Dorsolateral prefrontal cortex (tissue), 122 donors: ENCODE measurements at places on chromosomes 2 and 18.
A peak's percentile ranks its signal among the peaks of the same experiment; 100 is the strongest.

DNA sequence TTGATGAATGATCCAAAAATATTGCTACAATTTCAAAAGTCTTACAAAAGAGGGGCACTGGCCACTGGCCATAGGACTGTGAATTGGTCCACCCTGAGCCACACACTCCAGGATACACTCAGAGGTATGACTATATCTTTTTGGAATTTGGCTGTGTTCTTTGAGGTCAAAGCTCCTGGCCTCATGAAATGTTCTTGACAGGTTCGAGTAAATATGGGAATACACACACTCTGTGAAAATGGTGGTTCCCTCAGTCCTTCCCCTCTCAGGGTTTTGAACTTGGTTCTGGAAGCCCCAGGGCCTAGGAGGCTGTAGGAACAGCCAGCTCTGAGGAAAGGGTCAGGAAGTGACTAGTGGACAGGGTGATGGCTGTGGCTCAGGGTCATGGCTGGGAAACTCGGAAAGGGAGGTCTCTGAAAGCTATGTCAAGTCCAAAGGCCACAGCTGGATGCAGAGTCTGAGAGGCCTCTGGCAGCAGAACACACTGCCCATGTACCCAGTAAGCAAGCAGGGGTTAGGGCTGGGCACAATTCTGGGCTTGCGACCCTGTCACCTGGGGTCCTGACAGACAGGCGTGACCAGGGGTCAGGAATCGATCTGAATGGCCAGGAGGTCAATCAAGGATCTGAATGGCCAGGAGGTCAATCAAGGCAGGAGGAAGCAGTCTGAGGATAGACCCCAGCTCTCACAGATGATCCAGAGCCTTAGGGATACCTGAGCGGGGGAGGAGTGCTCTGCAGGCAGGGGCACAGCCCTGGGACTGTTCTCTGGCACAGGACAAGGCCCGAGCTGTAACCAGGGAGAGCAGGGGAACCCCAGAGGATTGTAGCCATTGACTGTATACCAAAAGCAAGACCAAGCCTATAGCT, 223.4 kb upstream of the SMAD2 start:
- DNase-seq: no peak

GRCh38 chr2:239264838-239265651, 135.8 kb downstream of the HDAC4 start:
- peak; percentile 34 for DNase-seq

DNA sequence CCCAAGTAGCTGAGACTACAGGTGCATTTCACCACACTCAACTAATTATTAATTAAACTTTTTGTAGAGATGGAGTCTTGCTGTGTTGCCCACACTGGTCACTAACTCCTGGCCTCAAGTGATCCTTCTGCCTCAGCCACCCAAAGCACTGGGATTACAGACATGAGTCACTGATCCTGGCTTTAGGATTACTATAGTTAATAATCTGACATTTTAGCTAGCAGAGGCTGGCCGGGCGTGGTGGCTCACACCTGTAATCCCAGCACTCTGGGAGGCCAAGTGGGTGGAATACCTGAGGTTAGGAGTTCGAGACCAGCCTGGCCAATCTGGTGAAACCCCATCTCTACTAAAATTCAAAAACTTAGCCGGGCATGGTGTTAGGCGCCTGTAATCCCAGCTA, 39.5 kb downstream of the USP34 start:
- DNase-seq: no peak

DNA sequence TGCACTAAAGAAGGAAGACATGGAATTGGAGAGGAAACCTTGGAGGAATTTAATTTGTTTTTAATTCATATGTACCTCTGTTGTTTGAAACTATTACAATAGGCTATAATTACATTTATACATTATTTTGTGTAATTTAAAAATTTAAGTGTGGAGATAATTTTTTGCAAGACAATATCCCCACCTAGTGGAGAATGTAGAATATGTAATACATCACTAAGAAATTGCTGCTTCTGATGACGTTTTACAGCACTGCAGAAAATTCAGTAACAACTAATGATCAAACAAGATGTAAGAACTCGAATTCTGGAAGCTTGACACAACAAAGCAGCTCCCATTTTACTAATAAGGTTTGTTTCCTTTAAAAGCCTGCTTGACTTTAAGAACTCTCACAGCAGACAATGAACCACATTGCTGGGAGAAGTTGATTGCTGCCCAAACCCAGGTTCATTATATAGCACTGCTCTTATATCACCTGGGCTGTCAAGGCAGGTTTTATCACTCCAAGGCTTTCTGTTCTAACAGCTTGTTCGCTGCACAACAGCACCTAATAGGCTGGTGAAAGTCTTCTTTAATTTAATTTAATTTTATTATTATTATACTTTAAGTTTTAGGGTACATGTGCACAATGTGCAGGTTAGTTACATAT, 53.4 kb downstream of the THADA start:
- DNase-seq: no peak

- no peak for DNase-seq
Observed at GRCh38 chr18:63936932-63937393, 12.1 kb upstream of the HMSD start.

GRCh38 chr2:7837237-7837760, 844.6 kb upstream of the ID2 start:
- no peak for DNase-seq

- no peak for DNase-seq
Observed at GRCh38 chr2:60891180-60891579, 9.8 kb downstream of the REL start.

- no peak for DNase-seq
Observed at GRCh38 chr2:150144546-150145298, 342.7 kb downstream of the RND3 start.

DNA sequence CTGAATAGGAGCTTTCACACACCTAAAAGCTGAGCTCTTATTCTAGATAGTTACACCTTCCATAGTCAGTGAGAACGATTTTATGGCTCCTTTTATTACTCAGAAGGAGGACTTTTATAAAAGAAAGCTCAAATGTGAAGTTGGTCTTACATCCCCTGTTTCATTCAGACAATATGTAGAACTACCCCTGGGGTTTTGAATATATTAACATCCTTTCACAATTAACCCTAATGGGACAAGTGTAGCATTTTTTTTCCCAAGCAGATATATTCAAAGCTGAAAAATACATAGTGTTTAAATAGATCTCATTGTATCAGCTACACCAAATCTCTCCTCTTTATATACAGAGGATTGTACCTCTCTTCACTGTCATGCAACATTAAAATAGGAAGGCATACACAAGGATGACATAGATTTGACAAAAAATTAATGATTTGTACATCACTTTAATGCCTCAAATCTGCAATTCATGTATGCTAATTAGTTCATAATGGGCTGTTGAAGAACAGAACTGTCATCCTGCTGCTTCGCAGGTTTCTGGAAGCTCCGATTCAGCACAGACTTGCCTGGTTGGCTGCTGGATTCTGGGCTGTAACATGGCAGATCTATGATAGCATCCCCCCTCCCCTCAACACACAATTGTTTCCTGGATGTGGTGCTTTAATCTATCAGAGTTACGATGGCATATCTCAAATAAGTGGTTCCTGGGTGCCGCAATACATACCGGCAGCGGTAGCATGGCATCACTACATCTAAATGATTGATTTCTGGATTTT, 129.7 kb upstream of the PARD3B start:
- no peak for DNase-seq

DNA sequence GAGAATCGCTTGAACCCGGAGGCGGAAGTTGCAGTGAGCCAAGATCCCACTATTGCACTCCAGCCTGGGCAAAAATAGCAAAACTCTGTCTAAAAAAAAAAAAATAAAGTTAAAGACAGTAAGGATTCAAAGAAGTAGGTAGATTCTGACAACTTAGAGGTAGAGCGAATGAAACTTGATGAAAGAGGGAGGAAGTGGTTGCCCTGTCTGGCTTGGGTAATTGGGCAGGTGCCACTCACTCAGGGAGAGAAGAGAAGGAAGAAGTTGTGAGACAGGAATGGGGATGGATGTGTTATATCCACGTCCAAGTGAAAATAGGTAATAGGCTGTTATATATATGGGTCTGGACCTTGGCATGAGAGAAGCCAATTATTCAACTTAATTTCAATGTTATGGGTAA, 26.3 kb downstream of the NDC80 start:
- DNase-seq: no peak

DNA sequence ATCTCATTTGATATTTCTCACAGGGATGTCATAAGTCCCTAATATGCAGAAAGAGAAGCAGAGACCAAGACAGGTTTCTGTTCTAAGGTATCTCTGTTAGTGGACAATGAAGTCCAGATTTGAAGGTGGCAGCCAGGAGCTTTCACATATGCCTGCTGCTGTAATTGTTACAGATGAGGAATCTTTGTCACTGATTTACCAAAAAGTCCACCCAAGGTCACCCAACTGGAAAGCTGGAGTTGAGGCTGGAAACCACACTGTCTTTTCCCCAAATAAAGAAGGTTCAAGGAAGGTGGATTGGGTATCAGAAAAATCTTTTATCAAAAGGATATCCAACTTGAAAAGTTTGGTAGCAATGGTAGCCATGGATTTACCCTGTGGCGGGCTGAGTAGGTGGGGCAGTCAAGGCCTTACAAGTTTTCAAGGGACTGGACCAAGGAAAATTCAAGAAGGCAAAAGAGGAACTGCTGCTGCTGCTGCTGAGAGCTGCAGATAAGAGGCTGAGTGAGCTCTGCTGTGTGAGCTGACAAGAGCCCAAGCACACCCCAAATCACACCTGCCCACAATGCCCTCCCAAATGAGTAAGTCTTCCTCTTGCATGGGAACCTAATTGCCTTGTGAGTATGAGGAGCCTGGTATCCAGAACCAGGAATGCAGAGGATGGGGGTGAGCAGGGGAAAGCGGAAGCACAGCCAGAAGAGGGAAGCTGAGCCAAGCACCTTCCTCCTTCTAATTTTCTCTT, 241.2 kb downstream of the ANAPC1 start:
- DNase-seq: no peak

- DNase-seq: no peak
Observed at GRCh38 chr18:6493194-6493593, 78.5 kb upstream of the L3MBTL4 start.

- no peak for DNase-seq
Observed at GRCh38 chr2:172322049-172322448, 105.3 kb upstream of the ITGA6 start.
